ENCODE measurements at places on chromosomes 3 and 15.

GRCh38 chr15:91965501-91966193, 112.1 kb downstream of the SLCO3A1 start:
- peak; percentile 63 for DNase-seq

- no peak for DNase-seq
Measured at GRCh38 chr3:39347586-39347876, 18.0 kb downstream of the CCR8 start.

GRCh38 chr3:23650371-23651140, 155.2 kb upstream of the UBE2E1 start:
- peak; percentile 96 for DNase-seq

- no peak for DNase-seq
Measured at GRCh38 chr3:166263460-166263859, 426.2 kb upstream of the BCHE start.

DNA sequence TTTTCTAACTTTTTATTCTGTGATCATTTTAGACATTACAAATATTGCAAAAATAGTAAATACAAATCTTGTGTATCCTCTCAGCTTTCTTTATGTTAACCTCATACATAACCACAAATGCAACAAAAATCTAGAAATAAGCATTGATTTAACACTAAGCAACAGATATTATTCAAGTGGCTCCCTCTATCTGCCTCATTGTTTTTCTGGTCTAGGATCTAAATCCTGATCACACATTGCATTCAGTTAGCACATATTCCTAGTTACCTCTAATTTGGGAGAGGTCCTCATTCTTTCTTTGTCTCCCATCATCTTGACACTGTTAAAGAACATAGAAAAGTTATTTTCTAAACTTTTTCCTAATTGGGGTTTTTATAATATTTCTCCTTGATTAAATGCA, 1126.0 kb downstream of the ROBO2 start:
- DNase-seq: no peak

DNA sequence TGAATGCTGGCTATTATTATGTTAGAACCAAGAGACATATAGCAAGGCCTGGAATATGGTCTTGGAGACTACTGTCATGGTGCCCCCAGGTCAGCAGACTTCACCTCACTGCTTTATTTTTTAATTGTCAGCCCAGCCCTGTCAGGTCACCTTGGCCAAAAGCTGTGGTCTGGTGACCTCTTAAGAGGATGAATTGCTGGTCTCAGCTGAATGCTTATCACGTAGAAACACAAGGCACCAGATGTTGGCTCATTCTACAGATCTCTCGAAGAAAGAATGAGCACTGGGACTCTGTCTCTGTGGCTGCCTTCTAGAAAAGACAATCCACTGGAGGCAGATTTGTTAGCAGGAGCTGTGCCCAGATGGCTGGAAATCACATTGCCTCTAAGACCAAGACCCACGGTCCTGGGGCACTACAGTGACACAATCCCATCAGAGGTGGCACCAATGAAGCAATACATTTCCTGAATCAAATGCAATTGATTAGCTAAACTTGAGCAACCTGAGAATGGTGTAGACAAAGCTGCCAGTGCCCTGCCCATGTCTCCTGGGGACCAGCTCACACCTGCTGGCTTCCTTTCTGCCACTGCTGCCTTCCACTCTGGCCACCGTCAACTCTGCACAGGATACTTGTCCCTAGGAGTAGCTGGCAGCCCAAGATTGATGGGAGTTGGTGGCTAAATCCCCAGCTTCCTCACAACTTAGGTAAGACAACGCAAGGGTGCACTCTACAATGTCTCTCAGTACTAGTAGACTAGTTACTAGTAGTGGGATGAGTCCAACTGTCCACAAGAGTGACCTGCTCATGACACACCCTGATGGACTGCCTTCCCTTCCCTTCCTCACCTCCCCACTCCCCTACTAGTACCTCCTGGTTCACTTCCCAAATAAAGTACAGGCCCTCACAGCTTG, 384.9 kb upstream of the PROK2 start:
- DNase-seq: no peak

DNA sequence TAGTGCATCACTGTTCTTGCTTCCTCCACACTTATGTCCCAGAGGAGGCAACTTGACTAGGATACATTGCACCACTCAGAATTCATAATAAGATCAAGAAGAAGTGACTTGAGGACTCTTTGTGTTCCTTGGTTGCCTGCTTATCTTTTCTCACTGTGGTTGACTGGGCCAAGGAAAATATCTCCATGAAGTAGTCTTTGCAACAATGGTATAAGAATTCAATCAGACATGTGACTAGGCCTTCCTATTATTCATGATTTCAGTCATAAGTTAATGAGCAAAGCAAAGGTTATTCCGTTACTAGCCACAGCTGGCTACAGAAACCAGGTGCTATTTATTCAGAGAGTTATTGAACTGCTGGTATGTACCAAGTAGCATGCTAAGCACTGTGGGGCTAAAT, 359.3 kb downstream of the RORA start:
- no peak for DNase-seq

GRCh38 chr3:139654637-139655365, 23.0 kb downstream of the NMNAT3 start:
- no peak for DNase-seq

DNA sequence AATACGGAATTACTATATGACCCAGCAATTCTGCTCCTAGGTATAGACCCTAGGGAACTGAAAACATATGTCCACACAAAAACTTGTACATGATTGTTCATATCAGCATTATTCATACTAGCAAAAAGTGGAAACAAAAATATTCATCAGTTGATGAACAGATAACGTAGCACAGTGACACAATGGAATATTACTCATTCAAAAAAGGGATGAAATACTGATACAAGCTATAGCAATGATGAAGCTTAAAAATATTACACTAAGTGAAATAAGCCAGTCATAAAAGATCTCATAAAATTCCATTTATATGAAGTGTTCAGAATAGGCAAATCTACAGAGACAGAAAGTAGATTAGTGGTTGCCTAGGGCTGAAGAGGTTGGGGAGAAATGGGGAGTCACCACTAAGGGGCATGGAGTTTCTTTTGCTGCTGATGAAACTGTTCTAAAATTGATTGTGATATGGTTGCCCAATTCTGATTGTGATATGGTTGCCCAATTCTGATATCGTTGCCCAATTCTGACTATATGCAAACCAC, 10.5 kb downstream of the C15orf61 start:
- peak; percentile 70 for DNase-seq

DNA sequence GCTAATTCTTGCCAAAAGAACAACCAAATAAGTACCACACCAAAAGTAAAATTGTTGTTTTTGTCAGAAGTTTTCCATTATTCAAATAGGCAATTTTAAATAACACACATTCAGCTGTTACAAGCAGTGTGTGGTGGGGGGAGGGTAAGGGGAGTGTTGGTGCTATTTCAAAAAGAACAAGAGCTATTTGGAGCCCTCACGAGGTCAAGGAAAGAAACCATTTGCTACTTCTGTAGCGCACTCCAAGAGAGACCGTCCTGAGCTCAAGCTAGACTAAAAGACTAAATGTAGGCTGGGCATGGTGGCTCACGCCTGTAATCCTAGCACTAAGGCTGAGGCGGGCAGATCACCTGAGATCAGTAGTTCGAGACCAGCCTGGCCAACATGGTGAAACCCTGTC, 21.2 kb upstream of the IGF2BP2 start:
- DNase-seq: no peak

- no peak for DNase-seq
Measured at GRCh38 chr3:126133606-126134005, 46.8 kb downstream of the ALDH1L1 start.

- peak; percentile 79 for DNase-seq
Measured at GRCh38 chr3:145953316-145953715, 207.7 kb downstream of the PLOD2 start.

- DNase-seq: no peak
Measured at GRCh38 chr3:126743350-126743749, 39.3 kb downstream of the CHCHD6 start.

- no peak for DNase-seq
Measured at GRCh38 chr3:161043336-161044035, 61.7 kb downstream of the B3GALNT1 start.

DNA sequence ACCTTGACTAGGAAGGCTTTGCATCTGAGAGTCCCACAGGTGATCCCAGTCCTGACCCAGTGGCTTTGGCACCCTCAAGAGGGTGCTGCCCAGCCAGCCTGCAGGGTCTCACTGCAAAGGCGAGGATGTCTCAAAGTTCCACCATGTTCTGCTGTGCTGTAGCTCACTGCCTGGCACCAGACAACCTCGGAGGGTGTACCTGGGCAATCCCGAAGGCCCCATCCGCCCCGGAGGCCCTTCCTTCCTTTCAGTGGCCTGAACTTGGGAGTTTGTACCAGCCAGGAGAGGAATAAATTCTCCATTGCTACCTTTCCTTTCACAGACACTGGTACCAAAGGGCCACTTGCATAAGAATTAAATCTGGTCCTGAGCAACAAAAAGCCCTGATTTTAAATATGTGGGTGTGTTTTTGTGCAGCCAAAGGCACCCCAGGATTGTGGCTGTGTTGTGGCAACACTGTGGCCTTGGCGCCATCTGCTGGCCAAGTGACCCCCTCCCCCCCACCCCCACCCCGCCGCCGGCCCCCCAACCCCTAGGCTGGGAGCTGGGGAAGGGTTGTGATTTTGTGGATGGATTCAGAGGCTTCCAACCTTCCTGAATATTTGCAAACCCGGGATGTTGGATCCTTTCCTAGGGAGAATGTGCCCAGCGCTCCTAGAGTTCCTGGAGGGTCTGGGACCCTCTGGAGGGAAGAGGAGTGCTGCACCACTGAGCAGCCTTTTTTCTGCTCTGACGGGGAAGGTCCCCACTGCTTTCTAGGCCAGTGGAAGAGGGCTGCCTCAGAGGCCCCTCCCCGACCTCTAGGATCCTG, 9.7 kb upstream of the PTPN23 start:
- DNase-seq: no peak

DNA sequence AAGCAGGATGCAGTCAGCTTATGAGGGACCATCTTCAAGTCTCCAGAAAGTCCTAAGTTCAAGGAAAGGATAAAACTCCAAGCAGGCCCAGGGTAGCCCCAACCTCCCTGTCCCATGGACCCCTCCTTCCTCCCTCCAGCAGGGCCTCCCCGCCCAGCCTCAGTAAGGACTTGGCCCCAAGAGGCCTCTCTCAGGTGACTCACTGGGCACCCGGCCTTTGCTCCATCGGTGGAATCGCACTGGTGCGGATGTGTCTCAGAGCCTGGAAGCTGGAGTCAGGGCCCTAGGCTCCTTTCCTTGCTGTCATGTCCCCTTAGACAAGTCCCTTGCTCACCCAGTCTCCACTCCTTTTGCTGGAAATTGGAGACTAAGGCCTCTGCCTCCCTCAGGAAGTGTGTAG, 114.4 kb upstream of the RNF7 start:
- no peak for DNase-seq

GRCh38 chr15:28117432-28117990, 18.4 kb upstream of the OCA2 start:
- DNase-seq: no peak

DNA sequence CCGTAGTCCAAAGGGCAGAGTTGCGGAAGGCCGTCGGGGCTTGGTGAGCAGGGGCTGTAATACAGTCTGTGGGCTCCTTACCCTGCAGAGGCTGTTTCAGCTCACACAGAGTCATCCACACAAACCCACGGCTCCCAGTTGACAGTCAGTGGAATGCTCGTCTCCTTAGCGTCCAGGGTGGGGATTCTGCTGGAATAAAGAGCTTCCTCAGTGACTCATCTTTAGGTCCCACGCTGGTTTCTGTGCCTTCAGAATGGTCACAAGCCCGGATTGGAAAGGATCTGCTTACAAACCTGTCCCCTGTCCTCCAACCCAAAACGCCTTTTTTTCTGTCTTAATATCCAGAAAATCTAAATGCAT, 201.3 kb upstream of the TPM1 start:
- DNase-seq: no peak

DNA sequence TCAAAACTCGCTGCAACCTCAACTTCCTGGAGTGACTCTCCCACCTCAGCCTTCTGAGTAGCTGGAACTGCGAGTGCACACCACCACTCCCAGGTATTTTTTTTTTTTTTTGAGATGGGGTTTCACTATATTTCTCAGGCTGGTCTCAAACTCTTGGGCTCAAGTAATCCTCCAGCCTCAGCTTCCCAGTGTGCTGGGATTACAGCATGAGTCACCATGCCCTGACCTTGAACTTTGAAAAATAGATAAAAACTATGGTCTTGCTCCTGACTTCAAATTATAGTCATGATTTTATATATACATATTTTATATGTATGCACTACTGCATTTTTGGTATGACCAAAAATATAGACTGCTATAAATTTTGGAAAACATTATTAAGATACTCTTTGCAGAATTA, 6.9 kb upstream of the PLSCR5 start:
- DNase-seq: no peak

DNA sequence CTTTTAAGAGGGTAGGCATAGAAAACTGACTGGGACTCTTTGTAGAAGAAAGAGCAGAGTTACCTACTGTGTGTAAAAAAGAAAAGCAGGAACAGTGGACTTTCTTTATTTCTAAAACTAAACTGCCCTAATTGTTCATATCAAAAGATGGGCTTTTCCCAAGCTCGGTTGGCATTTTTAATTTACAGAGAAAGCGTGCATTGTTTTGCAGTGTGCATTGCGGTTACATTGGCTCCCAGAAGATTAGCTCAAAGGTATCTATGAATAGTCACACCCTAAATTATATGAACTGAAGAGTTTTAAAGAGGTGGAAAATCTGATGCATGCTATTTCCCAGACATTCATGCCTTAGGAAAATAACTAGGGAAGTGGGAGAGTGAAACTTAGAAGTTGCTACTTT, 36.5 kb downstream of the MITF start:
- no peak for DNase-seq

DNA sequence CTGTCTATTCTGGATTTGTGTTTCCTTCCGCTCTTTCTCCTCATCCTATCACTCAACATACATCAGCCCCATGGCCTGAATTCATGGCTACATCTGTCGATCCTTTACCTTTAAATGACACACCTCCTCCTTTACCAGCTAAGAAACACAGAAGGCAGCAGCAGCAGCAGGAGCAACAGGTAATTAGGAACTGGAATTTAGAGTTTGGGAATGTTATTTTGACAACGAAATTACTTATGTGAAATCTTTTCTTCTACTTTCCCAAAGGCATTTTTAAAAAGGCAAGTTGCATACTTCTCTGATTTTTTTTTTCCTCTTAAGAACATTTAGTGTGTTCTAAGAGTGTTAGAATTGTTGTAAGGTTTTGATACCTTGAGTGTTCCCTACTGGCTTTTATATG, 29.1 kb upstream of the ABHD10 start:
- no peak for DNase-seq

Data from fibroblast of mammary gland (primary cell).